Amniotic epithelial cell (primary cell): ENCODE measurements at places on chromosomes 11 and 22.
A peak's percentile ranks its signal among the peaks of the same experiment; 100 is the strongest.

GRCh38 chr22:24834845-24835570, 29.0 kb downstream of the SGSM1 start:
- DNase-seq, result peak; percentile 33

GRCh38 chr22:25403284-25403810, 161.1 kb upstream of the GRK3 start:
- DNase-seq, result no peak

- DNase-seq, result peak; percentile 52
Measured at GRCh38 chr11:105937331-105937730, 84.7 kb downstream of the MSANTD4 start.

GRCh38 chr11:32531528-32531927, 52.1 kb upstream of the EIF3M start:
- DNase-seq, result peak; percentile 61

- no peak for DNase-seq
Measured at GRCh38 chr11:73142128-73142377, at the start of gene FCHSD2. Gene FCHSD2 (minus strand): TSS chr11:73142318. CDS start chr11:73141877, 441 bp downstream.

DNA sequence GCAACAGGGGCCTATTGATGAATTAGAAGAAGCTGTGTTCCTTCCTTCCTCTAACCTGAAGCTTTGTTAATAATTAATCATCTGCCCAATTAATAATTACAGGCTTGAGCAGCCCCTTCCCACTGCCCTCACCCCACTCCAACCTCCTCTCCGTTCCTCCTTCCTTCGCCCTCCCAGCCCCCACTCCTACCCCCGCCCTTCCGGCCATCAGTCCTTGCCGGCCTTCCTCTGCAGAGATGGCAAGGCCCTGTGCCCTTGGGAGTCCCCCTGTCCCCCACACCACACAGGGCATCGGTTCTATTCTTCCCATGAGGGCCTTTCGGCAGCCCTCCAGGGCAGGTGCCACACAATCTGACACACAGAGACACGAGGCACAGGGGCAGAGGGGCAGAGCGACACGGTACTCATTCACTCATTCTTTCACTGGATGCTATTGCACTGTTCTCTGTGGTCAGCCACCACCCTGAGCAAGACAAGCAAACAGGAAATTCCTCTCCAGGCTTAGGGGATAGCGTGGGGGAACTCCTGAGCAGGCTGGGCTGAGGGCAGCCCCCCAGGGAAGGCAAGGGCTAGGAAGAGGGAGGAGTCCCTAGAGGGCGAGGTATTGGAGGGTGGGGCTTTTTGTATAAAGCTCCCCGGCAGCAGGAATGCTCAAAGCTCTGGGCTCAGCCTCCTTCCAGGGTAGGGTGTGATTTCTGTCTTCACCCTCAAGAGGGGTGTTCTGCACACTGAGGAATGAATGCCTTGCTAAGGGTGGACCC, 14.7 kb downstream of the MGAT3 start:
- peak; percentile 61 for DNase-seq

DNA sequence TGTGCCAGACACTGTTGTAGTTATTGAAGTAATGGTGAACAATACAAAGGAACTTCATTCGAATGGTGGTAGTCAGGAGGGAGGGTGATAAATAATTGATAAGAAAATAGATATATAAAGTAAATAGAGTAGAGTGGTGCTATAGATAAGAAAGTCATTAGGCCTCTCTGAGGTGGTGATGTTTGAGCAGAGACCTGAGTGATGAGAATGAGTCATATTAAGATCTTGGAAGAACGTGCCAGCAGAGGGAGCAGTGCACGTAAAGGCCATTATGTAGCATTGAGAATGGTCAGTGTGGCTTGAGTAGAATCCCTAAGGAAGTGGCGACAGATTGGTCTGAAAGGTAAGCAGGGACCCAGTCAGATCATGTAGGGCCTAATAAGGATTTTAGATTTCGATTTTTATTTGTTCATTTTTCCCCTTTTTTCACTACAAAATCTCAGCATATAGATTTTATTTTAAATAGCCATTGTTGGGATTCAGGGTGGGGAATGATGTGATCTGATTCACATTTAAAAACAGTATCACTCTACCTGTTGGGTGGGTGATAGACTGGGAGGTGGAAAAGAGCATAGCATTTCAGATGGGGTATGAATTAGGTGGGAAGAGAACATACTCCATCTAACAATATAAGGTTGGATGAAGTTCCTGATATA, 44.7 kb downstream of the CCDC90B start:
- peak; percentile 76 for DNase-seq

- no peak for DNase-seq
Measured at GRCh38 chr11:31850365-31850764, 39.2 kb upstream of the PAX6 start.

GRCh38 chr11:6646071-6646470, 9.5 kb downstream of the DCHS1 start:
- peak; percentile 22 for DNase-seq

DNA sequence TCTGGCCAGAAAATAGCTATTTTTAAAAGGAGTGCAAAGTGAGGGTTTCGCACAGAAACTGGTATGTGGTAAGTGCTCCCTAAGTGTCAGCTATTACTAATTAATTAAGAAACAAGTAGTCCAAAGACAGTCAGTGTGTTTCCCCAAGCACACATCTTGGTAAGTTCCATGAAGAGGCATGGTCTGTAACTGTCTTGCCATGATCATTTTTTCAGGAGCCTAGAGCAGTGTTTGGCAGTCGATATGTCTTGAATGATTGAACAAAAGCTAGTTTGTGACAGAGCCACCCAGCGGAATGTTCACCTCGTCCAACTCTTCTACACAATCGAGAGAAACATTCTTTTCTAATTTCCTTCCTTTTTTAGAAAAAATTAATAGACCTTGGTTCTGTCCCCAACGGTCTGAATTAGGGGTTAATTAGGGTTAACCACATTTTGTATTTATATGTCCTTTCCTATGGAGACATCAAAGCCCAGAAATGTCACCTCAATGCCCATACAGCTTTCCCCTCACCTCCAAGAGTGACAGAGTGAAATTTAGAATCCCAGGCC, 57.6 kb upstream of the FTH1 start:
- no peak for DNase-seq

DNA sequence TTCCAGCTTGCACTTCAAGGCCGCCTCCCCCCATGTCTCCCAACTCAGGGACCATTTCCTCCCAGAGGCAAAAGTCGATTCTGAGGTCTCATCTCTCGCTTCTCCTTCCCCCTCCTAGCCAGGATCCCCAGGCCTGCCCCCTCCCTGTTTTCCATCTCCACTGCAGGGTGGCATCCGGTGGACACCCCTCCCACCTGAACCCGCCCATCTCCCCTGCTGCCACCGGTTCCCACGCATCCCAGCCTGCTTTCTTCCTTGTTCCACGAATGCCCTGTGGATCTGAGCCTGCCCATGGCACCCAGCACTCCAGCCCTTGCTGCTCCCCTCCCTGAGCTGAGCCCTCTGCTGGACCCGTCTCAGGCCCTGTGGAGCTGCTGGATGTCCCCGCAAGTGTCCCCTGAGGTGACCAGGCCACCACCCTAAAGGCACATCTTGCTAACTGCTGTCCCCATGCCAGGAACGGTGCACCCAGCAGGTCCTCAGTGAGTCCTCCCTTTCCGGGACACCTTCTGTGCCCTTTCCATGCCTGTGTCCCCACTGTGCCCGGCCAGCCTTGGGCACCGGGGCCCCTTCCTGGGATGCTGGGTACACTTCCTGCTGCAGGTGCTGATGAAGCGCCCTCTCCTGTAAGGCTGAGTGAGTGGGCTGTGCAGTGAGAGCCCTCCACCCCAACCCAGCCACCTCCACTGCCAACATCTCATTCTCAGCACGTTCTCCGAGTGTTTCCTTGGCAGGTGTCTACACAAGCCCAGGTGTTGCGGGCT, 936 bp downstream of the IL17REL start:
- DNase-seq, result no peak

DNA sequence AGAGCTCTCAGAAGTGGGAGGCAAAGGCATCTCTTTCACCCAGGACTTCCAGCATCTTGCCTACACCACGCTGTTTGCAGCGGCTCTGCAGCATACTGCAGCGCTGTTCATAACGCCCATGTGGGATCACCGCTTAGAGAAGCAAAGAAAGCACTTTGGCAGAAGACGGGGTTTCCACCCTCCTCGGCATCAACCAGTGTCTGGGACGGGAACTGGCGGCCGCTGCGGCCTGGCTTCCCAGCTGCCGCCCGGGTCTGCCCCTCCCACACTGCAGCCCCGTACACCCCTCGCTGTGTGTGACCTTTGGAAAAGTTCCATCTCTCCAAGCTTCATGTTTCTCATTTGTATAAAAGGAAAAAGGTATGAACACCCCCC, 545 bp upstream of the TIRAP start:
- peak; percentile 41 for DNase-seq

DNA sequence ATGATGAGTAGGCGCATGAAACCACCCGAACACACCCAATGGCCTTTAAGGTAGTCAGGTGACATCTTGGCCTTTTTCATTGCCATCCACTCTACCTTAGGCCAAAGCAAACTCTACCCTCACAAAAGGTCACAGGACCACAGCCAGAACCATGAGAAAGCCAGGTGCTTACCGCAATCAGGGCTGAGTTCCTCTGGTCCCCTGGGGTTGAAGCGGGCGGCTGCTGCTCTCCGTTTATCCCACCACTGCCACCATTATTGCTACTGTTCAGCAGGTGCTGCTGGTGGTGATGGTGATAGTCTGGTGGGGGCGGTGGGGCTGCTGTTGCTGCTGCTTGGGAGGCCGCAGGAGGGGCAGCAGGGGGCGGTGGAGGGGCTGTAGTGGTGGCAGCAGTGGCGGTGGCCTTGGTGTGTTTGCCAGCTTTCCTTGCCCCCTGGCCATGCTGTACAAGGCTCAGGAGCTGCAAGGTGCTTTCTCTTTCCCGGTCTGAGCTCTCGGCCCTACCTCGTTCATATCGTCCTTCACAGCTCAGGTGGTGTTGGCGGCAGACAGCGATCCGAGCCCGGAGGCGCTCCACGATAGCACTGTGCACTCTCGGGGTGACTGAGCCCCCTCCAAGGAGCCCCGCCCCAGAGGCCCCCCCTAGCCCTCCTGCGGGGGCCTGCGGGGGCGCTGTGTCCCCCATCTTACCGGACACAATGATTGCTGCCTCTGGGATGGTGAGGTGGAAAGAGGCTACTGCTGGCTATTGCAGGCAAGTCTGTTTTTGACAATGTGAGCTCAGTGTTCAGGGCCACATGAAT, 1.6 kb downstream of the MAML2 start:
- peak; percentile 55 for DNase-seq

- DNase-seq, result no peak
Measured at GRCh38 chr11:16395601-16396000, 39.3 kb upstream of the SOX6 start.

DNA sequence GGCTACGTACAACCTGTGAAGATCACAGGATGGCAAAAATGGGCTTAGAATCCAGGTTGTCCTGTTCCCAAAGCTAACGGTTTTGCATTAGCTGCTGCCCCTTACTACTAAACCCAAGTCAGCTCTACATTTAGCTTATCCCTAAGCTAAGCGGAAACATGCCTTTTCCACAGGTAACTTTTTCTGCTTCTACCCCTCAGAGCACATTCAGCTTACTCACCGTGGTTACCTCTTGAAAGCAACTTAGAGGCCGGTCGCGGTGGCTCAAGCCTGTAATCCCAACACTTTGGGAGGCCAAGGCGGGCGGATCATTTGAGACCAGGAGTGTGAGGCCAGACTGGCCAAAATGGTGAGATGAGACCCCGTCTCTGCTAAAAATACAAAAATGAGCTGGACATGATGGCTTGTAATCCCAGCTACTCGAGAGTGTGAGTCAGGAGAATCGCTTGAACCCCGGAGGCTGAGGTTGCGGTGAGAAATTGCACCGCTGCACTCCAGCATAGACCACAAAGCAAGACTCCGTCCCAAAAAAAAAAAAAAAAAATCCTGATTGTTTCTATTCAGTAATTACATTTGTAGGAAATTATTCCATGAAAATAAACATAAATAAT, 790 bp upstream of the TMEM41B start:
- DNase-seq, result peak; percentile 61

DNA sequence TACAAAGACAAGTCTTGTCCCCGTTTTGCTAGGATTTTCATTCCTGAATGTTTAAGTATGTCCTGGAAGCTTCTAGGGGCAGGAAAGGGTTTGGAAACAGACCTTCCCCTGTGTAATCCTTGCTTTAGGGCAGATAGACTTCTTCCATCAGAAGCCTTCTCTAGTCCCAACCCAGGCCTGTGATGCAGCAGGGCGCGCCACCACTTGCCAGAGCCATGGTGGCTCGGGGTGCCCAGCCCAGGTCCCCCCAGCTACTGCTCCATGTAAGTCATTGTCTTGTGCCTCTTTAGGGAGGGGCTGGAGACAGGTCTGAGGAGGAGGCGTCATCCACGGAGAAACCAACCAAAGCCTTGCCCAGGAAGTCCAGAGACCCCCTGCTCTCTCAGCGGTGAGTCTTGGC, 4.3 kb downstream of the NOL12 start:
- no peak for DNase-seq

DNA sequence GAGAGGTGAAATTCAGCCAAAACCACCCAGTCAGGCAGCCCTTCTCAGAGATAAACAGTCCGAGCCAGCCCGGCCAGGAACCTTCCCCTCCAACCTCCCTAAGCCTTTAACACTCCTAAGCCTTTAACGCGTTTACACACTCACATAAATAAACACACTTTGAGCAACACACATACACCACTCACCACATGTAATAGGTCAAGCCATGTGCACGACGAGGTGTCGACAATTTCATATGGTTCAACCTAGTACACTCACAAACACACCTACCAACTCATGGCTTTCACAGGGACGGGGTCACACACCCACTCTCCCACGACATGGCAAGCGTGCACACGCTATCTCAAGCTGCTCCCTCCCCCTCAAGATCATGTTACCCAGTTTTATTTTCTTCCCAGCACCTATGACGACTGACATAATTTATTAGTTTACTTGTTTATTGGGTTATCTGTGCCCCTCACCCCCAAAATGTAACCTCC, 15.5 kb downstream of the SLC43A1 start:
- DNase-seq, result no peak

GRCh38 chr11:58626934-58627483, 4.5 kb downstream of the CNTF start:
- peak; percentile 7 for DNase-seq

DNA sequence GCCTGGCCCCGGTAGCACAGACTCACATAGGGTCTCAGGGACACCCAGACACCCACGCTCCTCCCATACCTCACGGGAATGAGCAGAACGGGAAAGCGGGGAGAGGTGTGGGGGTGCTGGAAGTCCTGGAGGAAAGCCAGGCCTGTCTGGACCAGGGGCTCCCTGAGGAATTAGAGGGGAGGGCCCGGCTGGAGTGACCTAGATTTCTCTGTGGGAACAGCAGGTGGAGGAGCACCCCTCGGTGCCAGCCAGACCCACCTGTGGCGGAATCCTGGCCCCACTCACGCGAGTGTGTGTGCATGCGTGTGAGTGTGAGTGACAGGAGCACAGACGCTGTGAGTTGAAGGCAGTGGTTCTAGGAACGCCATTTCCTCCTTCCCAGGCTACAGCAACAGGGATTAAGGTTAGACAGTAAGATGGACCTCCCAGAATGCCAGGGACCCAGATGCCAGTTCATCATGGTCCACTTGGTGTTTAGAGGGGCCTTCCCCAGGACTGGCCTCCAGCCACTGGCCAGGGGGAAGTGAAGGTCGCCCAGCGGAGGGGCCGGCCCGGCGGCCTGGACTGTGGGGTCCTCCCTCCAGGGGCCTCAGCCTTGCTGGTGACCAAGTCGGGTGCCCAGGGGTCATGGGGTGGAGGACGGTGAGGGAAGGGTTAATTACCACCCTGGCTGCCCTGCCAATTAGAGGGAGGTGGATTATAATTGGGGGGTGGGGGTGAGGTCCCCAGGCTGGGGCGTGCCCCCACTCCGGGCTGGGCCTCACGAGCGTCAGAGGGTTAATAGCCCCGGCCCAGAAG, 1.0 kb downstream of the PKP3 start:
- DNase-seq, result no peak
